ENCODE measurements at places on chromosomes 3 and 15.

DNA sequence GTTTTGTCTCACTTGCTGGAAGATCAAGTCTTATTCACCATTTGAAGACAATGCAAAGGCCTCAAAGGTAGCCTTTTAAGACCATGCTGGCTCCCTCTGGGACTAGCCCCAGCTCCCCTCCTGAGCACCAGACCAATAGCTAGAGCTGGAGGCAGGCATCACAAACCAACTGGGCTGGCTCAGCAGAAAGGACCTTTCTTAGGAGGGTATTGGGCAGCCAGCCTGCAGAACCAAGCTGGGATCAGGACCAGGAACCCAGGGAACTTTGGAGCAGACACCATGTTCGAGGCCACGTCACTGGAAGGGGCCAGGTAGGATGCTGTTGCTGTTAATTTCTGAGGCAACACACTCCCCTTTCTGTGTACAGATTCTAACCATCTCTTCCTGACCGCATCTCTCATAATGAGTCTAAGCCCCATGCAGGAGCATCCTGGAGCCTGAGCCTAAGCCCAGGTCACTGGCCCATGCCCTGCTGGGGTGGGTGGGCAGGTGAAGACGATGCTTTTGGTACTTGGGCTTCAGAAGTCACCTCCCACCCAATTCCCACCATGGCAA lies 81.4 kb upstream of the KLF13 start:
- no peak for DNase-seq

DNA sequence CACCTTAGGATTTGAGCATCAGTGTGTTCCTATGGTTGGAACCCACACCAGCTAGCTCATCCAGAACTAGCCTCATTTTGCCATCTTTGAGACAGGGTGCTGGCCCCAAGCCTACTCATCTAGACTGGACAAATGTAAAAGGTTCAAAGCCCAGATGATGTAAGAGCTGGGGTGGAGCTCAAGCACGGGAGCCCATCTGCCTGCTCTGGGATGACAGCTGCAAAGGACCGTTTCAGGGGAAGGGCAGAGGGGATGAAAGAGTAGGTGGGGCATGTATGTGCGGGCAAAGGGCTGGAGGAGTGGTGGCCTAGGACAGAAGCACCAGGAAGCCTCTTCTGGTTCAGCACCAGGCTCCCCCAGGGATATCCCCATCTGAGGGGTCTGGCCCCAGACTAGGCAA lies 15.8 kb downstream of the CLK3 start:
- DNase-seq, result no peak

- DNase-seq, result no peak
Observed at GRCh38 chr3:134917631-134918030, 122.6 kb downstream of the EPHB1 start.

DNA sequence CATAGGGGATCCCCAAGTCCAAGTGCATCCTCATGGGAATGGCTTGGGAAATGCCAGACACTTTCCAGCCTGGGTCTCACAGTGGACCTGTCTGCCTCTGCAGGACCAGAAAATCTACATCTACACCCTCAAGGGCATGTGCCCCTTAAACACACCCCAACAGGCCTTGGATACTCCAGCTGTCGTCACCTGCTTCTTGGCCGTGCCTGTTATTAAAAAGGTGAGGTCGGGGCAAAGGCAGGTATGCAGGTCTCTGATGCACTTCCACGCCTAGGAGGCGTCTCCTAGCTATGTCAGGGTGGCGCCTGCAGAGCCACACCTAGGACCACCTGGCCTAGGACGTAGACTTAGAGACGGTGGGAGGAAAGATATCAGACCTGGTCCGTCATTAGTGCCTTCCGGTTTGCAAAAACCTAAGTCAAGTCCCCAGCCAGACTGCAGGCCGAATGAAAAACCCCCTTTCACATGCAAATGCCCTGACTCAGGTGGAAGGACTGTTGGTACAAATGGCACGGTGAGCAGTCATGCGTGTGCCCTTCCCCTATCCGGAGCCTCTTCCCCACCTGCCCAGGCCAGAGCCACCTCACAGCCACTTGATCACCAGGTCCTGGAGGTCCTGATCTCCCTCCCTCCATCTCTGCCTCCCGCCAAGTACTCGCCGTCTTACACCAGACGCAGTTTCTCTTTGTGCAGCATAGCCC lies 143.5 kb downstream of the LRRK1 start:
- DNase-seq, result no peak

GRCh38 chr3:117990627-117991026 lies 1044.0 kb downstream of the IGSF11 start:
- no peak for DNase-seq

DNA sequence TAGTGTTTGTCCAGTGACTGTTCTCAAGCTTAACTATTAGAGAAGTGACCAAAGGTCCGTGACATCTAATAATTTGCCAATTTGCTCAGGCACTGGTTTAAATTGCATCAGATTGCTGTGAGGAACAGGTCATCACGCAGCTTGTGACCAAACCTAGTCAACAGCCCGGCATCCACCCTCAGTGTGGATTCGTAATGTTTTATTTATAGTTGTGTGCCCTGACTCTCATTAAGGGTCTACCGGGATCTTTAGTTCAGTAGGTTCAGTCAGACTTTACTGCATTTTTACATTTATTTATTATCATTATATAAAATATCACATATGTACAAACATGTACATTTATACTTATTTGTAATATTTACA lies 46.4 kb upstream of the PGPEP1L start:
- DNase-seq, result no peak

Measured in AG04450 (cell line).